Right cardiac atrium (tissue), 5 donors: ENCODE measurements at places on chromosomes 1 and 21. TPM values are rescaled to one million over a fixed set of nuclear protein-coding genes. Genes with fewer than 3 reads are reported as not detected.

GRCh38 chr1:108961752-108962486 is 1.4 kb downstream of the CLCC1 start:
- DNase-seq: no peak

DNA sequence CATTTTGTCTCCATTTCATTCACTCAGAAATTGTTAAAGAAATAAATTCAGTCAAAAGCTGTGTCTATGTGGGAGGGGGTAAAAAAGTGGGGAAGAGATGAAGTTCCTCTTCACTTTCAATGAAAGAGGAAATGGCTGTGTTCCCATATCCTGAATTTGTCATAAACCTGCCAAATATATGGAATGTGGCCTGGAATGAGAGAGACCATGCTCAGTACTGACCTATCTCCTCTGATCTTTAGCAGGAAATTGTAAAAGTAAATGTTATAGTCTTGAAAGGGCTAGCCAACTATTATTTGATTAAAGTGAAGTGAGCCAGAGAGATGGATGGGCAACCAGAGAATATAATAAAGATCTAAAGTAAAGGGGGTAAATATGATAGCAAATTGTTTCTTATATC is 130.3 kb upstream of the C21orf91 start:
- DNase-seq: no peak

GRCh38 chr1:230977761-230978490 is 735 bp downstream of the TTC13 start:
- peak; percentile 73 for DNase-seq

Gene GCSAML
- not detected for polyA plus RNA-seq

Gene RPE65
- 0.07 TPM for polyA plus RNA-seq
